ENCODE measurements at places on chromosomes 13 and 19.

DNA sequence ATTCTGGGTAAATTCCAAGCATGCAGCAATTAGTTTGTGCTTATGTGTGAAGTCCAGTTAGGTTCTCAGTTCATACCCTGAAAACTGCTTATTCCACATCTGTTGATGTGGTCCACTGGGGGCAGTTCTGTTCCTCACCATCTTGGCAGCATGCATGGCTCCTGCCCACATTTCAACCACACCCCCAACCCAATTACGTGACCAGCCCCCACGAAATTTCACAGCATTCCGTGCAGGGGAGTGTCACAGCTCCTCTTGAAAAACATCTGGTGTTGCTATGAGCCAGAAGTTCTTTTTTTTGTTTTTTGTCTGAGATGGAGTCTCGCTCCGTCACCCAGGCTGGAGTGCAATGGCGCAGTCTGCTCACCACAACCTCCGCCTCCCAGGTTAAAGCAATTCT is 9.1 kb upstream of the ERVK3-1 start:
- no peak for DNase-seq

DNA sequence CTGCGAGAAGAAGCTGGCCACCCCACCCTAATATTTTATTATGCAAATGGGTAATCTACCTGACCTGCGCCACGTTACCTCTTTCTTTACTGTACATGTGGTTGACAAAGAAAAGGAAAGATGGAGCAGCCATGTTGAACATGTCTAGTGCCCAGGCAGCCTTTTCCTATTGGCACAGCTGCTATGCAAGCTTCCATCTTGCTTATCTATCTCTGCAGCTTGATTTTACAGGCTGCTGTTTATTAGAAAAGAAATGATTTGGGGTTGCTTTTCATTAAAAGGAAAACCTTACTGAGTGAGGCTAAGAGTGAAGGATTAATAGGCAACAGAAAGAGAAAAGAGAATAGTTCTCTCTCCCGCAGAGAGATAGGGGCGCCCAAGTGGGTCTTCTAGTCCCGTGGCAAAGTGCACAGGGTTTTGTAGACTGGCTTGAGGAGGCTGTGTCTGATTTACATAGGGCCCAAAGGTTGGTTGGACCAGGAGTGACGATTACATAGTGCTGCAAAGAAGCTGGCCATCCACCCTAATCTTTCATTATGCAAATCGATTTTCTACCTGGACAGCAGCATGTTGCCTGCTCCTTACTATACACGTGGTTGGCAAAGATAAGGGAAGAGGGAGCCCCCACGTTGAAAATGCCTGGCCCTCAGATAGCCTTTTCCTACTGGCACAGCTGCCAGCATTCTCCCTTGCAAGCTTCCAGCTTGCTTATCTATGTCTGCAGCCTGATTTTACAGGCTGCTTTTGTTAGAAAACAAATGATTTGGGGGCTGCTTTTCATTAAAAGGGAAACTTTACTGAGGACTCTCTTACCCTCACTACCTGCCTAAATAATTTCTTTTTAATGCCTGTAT is 28.3 kb downstream of the OR10H4 start:
- no peak for DNase-seq

- no peak for DNase-seq
Measured at GRCh38 chr13:62747629-62748028, 1332.0 kb upstream of the PCDH20 start.

GRCh38 chr13:84607261-84608013 is 725.2 kb upstream of the SLITRK1 start:
- DNase-seq, result no peak

DNA sequence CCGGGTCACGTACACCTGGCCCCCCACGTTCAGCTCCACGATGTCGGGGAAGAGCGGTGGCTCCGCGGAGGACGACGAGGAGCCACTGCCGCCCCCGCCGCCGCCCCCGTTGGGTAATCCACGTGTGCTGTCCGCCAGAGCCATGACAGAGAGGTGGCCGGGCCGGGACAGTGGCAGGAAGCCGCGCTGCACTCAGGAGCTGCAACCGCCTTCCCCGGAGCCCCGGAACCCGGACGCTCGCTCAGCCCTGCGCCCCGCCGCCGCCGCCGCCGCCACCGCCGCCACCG is 257 bp downstream of the KCTD12 start:
- no peak for DNase-seq

- no peak for DNase-seq
Measured at GRCh38 chr13:109687559-109688448, 98.6 kb downstream of the IRS2 start.
